Thymus (tissue), 14 donors: ENCODE measurements at places on chromosomes 11 and 22. TPM values are rescaled to one million over a fixed set of nuclear protein-coding genes. Genes with fewer than 3 reads are reported as not detected.

DNA sequence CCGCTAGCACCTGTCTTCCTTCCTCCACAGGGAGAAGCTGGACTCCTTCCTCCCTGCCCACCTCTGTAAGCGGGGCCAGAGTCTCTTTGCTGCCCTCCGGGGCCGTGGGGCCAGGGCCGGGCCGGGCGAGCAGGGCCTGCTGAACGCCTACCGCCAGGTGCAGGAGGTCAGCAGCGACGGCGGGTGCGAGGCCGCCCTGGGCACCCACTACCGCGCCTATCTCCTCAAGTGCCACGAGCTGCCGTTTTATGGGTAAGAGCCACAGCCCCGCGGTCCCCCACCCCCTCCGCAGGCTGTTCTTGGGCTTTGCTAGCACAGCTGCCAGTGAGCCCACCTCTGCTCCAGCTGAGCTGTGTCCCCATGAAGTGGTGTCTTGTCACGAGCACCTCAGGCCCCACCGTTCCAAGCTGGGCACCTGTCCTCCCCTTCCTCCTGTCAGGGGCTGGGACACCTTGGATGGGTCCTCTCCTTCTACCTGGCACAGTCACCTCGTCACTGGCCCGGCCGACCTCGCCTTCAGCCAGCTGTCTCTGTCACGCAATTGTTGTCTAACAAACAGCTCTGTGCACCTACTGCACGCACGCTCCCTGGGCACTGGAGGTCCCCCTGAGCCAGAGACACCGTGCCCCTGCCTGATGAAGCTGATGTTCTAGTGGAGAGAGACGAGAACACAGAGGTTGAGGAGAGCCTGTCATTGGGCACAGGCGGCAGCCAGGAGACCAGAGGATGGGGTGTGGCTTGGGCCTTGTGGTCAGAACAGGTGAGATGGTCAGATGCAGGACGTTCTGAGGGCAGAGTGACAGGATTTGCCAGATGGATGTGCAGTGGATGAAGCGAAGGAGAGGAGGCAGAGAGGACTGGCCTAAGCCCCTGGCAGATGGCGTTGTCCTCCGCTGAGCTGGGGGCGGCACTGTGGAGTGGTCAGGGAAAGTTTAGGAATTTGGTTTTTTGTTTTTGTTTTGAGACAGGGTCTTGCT, 10.6 kb downstream of the FRMD8 start:
- DNase-seq, result no peak

DNA sequence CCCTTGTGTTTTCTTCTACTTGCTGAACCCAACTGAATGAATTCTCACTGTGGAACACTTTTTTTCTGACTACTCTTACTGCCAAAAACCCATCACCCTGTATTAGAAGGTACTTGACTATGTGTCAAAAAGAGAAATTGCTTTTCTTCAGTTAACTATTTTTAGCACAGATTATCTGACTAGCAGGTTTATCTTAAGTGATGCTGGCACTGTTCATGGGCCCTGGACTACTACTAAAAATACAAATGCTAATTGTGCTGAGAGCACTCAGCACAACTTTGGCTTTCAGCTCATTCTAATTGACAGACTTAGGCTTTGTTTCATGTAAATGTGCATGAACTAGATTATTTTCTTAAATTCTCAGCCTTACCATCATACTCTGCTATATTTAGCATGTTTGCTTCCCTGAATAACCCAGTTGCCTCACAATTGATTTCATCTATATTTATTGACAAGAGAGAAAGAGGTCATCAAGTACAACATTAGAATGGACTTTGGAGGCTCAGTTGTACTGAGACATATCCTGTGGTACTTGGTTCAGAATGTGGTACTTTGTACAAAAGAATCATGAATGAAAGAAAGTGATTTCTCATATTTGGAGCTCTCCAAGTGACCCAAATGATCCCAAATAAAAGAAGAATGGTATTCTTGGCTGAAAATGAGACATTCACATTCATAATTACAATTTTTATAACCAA, 478.3 kb downstream of the KCNA4 start:
- no peak for DNase-seq

- DNase-seq, result no peak
These were observed 34.8 kb upstream of the SHISAL1 start for GRCh38 chr22:44347549-44347948.

The IGSF22 gene
- total RNA-seq, result 0.38 TPM

DNA sequence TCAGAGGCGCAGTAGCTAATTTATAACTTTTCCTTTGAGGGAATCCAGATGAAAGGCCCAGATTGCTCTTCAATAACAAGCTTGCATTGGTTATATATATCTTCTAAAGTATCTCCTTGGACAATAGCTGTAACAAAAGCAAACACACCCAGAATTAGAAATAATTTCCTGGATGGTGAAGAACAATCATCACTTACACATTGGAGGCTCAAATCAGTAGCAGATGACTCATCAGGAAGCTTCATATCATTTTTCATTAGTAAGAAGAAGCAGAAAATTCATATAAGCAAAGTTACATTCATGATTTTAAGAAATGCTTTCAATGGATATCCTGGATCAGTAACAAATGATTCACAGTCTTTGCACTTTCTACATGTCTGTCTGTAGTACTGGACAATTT, 173.6 kb upstream of the CCDC90B start:
- DNase-seq, result no peak
